ENCODE measurements at places on chromosomes 13 and 19. TPM values are rescaled to one million over a fixed set of nuclear protein-coding genes. Genes with fewer than 3 reads are reported as not detected.

The AP1M2 gene
- total RNA-seq, result not detected

The CASP14 gene
- not detected for total RNA-seq

The GDF15 gene
- 37.7 TPM for total RNA-seq

The MARK4 gene
- total RNA-seq, result 12.5 TPM

The RXFP2 gene
- not detected for total RNA-seq

The APLP1 gene
- total RNA-seq, result 11.7 TPM

The GPR12 gene
- total RNA-seq, result not detected

All from smooth muscle cell of trachea (primary cell).